ENCODE measurements at places on chromosomes 12 and 14. TPM values are rescaled to one million over a fixed set of nuclear protein-coding genes. Genes with fewer than 3 reads are reported as not detected.

GRCh38 chr14:63276492-63277342 is 42.0 kb downstream of the GPHB5 start:
- H3K27me3 ChIP-seq = no peaks in the 10 kb centered on the region
- peaks cover 14% of the 10 kb centered on the region for H3K36me3 ChIP-seq
- DNase-seq = no peak
- no peaks in the 10 kb centered on the region for H3K4me1 ChIP-seq

GRCh38 chr14:54335569-54336155 is 61.1 kb upstream of the CDKN3 start:
- peaks cover 31% of the 10 kb centered on the region for H3K27me3 ChIP-seq
- H3K36me3 ChIP-seq = no peaks in the 10 kb centered on the region
- no peak overlapping the region for H3K27ac ChIP-seq
- H3K4me1 ChIP-seq = no peaks in the 10 kb centered on the region
- no peak overlapping the region for H3K4me3 ChIP-seq

GRCh38 chr14:55505846-55506245 is 65.4 kb upstream of the TBPL2 start:
- H3K4me3 ChIP-seq = no peak overlapping the region
- H3K36me3 ChIP-seq = no peaks in the 10 kb centered on the region
- no peaks in the 10 kb centered on the region for H3K4me1 ChIP-seq
- H3K27ac ChIP-seq = no peak overlapping the region

GRCh38 chr14:51432302-51432948 is 192.4 kb downstream of the TMX1 start:
- H3K4me3 ChIP-seq = no peak overlapping the region
- H3K27me3 ChIP-seq = no peaks in the 10 kb centered on the region
- H3K4me1 ChIP-seq = peaks cover 30% of the 10 kb centered on the region
- no peak overlapping the region for H3K27ac ChIP-seq
- no peak for DNase-seq

DNA sequence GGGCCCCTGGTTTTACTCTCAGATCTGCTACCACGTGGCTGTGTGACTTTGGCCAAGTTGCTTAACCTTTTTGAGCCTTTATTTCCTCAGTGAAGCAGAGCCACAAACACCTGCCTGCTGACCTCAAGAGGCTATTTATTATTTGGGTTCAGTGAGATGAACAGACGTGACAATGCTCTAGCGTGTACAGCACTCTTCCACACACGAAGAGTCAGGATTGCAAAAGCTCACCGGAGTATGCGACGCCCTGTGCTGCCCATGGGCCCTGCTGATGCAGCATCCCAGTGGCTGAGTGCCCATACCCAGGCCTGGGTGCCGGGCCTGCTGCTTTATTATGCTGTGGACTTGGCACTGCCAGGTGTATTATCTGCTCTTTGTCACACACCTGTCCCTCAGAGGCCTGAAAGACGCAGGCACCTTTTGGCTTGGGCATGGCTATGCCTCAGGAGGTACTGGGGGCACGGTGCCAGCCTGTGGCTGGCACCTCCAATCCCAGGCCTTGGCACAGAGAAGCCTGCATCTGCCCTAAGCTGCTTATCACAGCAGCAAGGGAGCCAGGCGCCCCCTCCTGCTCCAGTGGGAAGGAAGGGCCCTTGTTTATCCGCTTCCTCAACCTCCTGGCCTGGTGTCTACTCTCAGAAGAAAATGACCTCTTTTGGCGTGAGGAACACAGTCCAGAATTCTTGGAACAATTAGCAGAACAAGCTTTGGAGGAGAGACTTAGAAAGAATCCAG is 22.3 kb upstream of the TC2N start:
- no peak overlapping the region for H3K27ac ChIP-seq
- no peaks in the 10 kb centered on the region for H3K27me3 ChIP-seq

- peaks cover 32% of the 10 kb centered on the region for H3K4me1 ChIP-seq
- peak within 1 kb of the TSS; percentile 98 for H3K4me3 ChIP-seq
- H3K27me3 ChIP-seq = peaks cover 2% of the 10 kb centered on the region
- no peaks in the 10 kb centered on the region for H3K36me3 ChIP-seq
- peak; percentile 86 for DNase-seq
Measured at GRCh38 chr12:96193725-96194575, at the start of gene ELK3. ELK3 (plus strand) TSS chr12:96194375.

- H3K27ac ChIP-seq = no peak overlapping the region
- H3K36me3 ChIP-seq = no peaks in the 10 kb centered on the region
- H3K4me3 ChIP-seq = no peak overlapping the region
- H3K27me3 ChIP-seq = peaks cover 43% of the 10 kb centered on the region
- H3K4me1 ChIP-seq = no peaks in the 10 kb centered on the region
Measured at GRCh38 chr12:120048263-120048662, 59.2 kb downstream of the BICDL1 start.

GRCh38 chr14:75222208-75222701 is 45.8 kb upstream of the TMED10 start:
- H3K27ac ChIP-seq = peak overlapping the region; percentile 47
- peaks cover 15% of the 10 kb centered on the region for H3K4me1 ChIP-seq
- H3K36me3 ChIP-seq = no peaks in the 10 kb centered on the region
- DNase-seq = no peak

GRCh38 chr14:54901380-54902142 is 1.1 kb downstream of the GCH1 start:
- peak overlapping the region; percentile 77 for H3K4me3 ChIP-seq
- H3K27ac ChIP-seq = no peak overlapping the region
- H3K36me3 ChIP-seq = no peaks in the 10 kb centered on the region
- peaks cover 20% of the 10 kb centered on the region for H3K27me3 ChIP-seq
- no peak for DNase-seq

- H3K27ac ChIP-seq = no peak overlapping the region
- no peaks in the 10 kb centered on the region for H3K36me3 ChIP-seq
- peaks cover 4% of the 10 kb centered on the region for H3K27me3 ChIP-seq
- H3K4me1 ChIP-seq = no peaks in the 10 kb centered on the region
- no peak overlapping the region for H3K4me3 ChIP-seq
- no peak for DNase-seq
Measured at GRCh38 chr12:71170456-71170855, 12.7 kb upstream of the TSPAN8 start.

GRCh38 chr14:54739514-54739913 is 163.1 kb downstream of the GCH1 start:
- H3K27ac ChIP-seq = no peak overlapping the region
- no peaks in the 10 kb centered on the region for H3K27me3 ChIP-seq
- H3K4me1 ChIP-seq = peaks cover 26% of the 10 kb centered on the region

GRCh38 chr12:68804657-68805591 is 3.1 kb upstream of the MDM2 start:
- H3K4me3 ChIP-seq = no peak overlapping the region
- no peaks in the 10 kb centered on the region for H3K27me3 ChIP-seq
- H3K4me1 ChIP-seq = peaks cover 8% of the 10 kb centered on the region
- H3K36me3 ChIP-seq = peaks cover 8% of the 10 kb centered on the region
- H3K27ac ChIP-seq = no peak overlapping the region

- H3K4me1 ChIP-seq = peaks cover 3% of the 10 kb centered on the region
- no peaks in the 10 kb centered on the region for H3K36me3 ChIP-seq
- no peak for DNase-seq
- no peak overlapping the region for H3K27ac ChIP-seq
- H3K27me3 ChIP-seq = peaks cover 69% of the 10 kb centered on the region
Measured at GRCh38 chr12:117098361-117099217, 627 bp downstream of the TESC start.

DNA sequence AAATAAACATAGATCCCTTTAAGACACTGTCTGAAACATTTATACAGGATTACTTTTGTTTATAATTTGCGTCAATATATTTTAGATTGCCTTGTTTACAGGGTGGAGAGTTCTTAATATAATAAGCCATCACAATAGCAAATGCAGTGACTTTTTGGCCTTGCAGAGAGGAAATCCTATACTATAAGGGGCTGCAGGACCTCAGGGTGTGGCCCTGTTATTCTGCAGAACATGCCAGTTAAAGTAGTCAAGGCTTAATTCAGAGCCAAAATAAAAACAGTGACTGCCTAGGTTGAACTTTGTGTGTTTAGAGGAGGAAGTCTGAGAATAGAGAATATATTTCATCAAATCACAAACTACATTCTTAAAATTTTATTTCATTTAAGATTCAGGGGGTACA is 381.6 kb downstream of the DUSP6 start:
- no peak overlapping the region for H3K27ac ChIP-seq
- H3K4me3 ChIP-seq = no peak overlapping the region
- H3K27me3 ChIP-seq = no peaks in the 10 kb centered on the region
- H3K36me3 ChIP-seq = no peaks in the 10 kb centered on the region
- no peak for DNase-seq

GRCh38 chr14:88904206-88904647 is 79.8 kb downstream of the TTC8 start:
- no peak overlapping the region for H3K27ac ChIP-seq
- peaks cover 18% of the 10 kb centered on the region for H3K27me3 ChIP-seq
- no peaks in the 10 kb centered on the region for H3K36me3 ChIP-seq
- DNase-seq = no peak
- no peak overlapping the region for H3K4me3 ChIP-seq

DNA sequence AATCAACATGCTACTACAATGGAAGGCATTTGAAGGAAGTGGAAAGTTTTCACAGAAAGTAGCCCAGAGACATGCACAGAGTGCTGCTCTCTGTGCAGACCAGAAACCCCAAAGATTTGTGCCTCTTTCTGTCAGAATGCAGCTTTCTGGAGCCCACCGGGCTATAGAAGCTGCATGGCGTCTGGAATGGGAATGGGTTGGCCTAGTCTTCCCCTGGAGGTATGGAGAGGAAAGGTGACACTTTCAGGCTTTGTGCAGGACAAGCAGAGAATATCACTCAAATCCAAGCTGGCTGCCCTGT is 21.3 kb upstream of the ZFP36L1 start:
- H3K27ac ChIP-seq = peak overlapping the region; percentile 95
- peak overlapping the region; percentile 36 for H3K4me3 ChIP-seq
- no peak for DNase-seq
- no peaks in the 10 kb centered on the region for H3K36me3 ChIP-seq
- peaks cover 62% of the 10 kb centered on the region for H3K4me1 ChIP-seq
- H3K27me3 ChIP-seq = no peaks in the 10 kb centered on the region

- peaks cover 6% of the 10 kb centered on the region for H3K4me1 ChIP-seq
- H3K36me3 ChIP-seq = no peaks in the 10 kb centered on the region
- H3K4me3 ChIP-seq = no peak overlapping the region
- no peak for DNase-seq
- H3K27ac ChIP-seq = no peak overlapping the region
Measured at GRCh38 chr12:54082397-54082892, 28.8 kb downstream of the HOXC4 start.

DNA sequence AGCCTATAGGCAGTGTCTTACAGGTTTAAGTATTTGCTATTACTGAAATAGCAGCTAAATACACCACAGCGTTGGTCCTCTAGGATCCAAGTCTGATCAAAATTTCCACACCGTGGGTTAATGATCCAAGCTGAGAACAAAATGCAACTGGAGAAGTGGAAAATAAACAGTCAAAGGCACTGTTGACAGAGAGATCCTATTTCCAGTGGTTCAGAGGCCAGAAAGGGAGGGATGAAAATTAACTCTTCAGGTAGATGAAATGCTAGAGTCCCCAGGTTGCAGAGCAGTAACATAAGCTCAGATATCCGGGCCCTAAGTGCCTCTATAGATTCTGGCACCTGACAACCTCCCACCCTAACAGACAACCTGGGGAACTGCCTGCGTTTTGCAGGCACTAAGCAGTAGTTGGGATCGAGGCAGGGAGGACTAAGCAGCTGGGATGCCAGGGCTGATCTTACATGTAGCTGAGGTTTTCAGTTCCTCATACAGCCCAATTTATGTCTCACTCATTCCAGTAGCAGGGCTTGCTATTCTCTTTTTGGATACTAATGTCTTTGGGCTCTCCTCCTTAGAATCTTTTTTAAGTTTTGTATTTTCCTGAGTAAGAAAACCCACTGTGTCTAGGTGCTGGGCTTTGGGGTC is 42.7 kb upstream of the CRACR2A start:
- no peak for DNase-seq
- H3K4me1 ChIP-seq = no peaks in the 10 kb centered on the region
- no peak overlapping the region for H3K27ac ChIP-seq
- no peak overlapping the region for H3K4me3 ChIP-seq
- peaks cover 3% of the 10 kb centered on the region for H3K27me3 ChIP-seq
- no peaks in the 10 kb centered on the region for H3K36me3 ChIP-seq

- no peaks in the 10 kb centered on the region for H3K36me3 ChIP-seq
- no peak overlapping the region for H3K27ac ChIP-seq
- H3K27me3 ChIP-seq = no peaks in the 10 kb centered on the region
- H3K4me3 ChIP-seq = no peak overlapping the region
Measured at GRCh38 chr12:60173224-60174170, 577.7 kb downstream of the SLC16A7 start.

- no peak overlapping the region for H3K27ac ChIP-seq
- H3K4me3 ChIP-seq = no peak overlapping the region
- H3K4me1 ChIP-seq = peaks cover 13% of the 10 kb centered on the region
- peaks cover 4% of the 10 kb centered on the region for H3K36me3 ChIP-seq
Measured at GRCh38 chr14:35201066-35201465, 78.7 kb downstream of the PRORP start.

- no peaks in the 10 kb centered on the region for H3K27me3 ChIP-seq
- H3K27ac ChIP-seq = no peak overlapping the region
- peaks cover 38% of the 10 kb centered on the region for H3K4me1 ChIP-seq
- H3K36me3 ChIP-seq = no peaks in the 10 kb centered on the region
- no peak overlapping the region for H3K4me3 ChIP-seq
Measured at GRCh38 chr14:71588028-71588427, 344.2 kb upstream of the RGS6 start.

GRCh38 chr12:3300833-3301401 is 190.1 kb upstream of the PRMT8 start:
- H3K27me3 ChIP-seq = no peaks in the 10 kb centered on the region
- DNase-seq = no peak
- no peaks in the 10 kb centered on the region for H3K36me3 ChIP-seq
- H3K4me3 ChIP-seq = no peak overlapping the region
- H3K4me1 ChIP-seq = peaks cover 22% of the 10 kb centered on the region

DNA sequence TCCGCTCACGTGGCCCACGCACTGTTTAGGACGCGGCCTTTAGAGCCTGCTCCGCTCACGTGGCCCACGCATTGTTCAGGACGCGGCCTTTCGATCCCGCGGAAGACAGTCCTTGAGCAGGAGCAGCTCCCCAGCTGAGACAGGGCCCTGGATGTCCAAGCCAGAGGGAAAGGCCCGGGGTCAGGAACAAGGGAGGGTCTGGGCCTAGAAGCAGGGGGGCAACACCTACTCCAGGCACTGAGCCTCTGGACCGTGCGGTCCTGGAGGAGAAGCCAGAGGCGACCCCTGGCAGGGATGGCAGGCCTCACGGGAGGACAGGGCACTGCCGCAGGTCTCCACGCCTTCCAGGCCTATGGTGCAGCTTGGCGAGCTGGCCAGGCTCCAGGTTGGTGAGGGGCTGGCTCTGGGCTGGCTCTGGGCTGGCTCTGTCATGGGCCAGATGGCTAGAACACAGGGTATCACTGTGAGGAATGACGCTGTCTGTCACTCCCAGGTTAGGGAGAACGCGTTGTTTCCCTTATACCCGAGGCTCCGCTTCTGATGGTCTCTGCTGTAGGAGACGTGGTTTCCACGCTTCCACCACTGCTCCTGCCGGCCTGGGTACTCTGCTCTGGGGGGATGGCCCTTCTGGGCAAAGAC is 341.7 kb downstream of the TMEM121 start:
- H3K27me3 ChIP-seq = no peaks in the 10 kb centered on the region
- H3K4me3 ChIP-seq = no peak overlapping the region
- DNase-seq = peak; percentile 73
- H3K27ac ChIP-seq = no peak overlapping the region

The PPP4R3A gene
- total RNA-seq = 68.1 TPM

The CCDC38 gene
- not detected for total RNA-seq

The SYT1 gene
- 1.7 TPM for total RNA-seq

The SLC10A1 gene
- not detected for total RNA-seq

The PLA2G1B gene
- 1.2 TPM for total RNA-seq
